Activated naive CD4-positive, alpha-beta T cell treated with Interleukin-2 at 50 U/mL for 16 hours (primary cell): ENCODE measurements at places on chromosomes 13 and 19.

- no peak for DNase-seq
These were observed 6.4 kb upstream of the KLK6 start for GRCh38 chr19:50975766-50976165.

DNA sequence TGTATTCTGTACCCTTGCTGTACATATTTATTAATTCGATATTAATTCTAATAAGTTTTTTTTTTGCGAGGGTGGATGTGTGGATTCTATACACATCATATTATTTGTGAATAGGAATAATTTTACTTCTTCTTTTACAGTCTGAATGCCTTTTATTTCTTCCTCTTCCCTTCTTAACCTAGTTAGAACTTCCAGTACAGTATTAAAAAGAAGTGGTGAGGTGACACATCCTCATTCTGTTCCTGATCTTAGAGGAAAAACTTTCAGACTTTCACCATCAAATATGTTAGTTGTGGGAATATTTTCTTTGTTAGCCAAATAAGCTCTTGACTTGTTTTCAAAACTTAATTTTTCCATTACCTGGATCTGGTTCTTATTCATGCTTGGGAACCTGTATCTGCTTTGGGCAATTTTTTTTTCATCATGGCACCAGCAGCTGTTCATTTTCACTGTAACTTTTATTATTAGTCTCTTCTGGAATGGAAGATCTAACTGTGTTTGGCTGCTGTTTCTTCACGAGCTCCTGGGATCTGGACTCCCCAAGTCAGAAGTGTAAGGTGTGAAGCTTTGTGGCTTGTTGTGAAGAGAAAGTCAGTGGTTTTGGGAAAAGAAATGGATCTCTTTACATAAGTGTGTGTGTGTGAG is 33.1 kb downstream of the RGCC start:
- no peak for DNase-seq

- DNase-seq, result no peak
These were observed 2.2 kb downstream of the PAN3 start for GRCh38 chr13:28140433-28141125.

GRCh38 chr19:52527956-52528351 is 486 bp downstream of the ZNF808 start:
- no peak for DNase-seq

- no peak for DNase-seq
These were observed 431.1 kb downstream of the EFNB2 start for GRCh38 chr13:106104281-106104901.

- no peak for DNase-seq
These were observed 578.7 kb upstream of the SLITRK1 start for GRCh38 chr13:84460989-84461388.

DNA sequence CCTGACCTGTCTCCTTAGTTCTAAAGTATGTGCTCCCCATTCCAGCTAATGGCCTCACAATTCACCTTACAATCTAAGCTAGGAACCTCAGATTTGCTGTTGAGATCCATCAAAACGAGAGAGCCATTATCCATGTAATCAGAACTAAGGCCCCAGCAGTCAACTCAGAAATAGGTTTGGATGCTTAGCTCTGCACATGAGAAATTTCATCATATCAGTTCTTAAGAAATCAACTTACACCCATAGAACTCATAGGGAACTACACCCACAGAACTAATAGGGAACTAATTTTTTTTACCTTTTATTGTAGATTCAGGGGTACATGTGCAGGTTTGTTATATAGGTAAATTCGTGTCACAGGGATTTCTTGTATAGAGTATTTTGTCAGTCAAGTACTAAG is 28.7 kb downstream of the CYSLTR2 start:
- DNase-seq, result no peak

GRCh38 chr19:1431759-1432506 is 6.3 kb upstream of the RPS15 start:
- no peak for DNase-seq

- no peak for DNase-seq
These were observed 10.4 kb downstream of the SMARCA4 start for GRCh38 chr19:10971107-10971726.

DNA sequence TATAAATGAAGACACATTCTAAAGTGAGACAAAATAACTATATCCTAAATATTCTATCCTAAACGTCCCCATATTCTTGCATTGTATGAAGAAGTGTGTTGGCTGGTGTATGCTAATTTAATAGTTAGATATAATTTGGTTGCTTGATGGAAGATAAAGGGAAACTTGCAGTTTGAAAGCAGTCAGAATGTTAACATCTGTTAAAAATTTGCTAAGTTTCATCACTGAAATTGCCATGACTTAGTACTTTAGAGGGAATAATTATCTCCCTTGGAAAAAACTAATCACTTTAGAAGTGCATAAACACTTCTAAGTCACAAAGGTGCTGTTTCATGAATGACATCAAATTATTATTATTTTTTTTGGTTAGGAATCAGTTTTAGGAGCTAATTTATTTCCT is 61.6 kb downstream of the ITGBL1 start:
- no peak for DNase-seq

GRCh38 chr19:33446330-33447293 is 73.1 kb downstream of the CEBPG start:
- no peak for DNase-seq

DNA sequence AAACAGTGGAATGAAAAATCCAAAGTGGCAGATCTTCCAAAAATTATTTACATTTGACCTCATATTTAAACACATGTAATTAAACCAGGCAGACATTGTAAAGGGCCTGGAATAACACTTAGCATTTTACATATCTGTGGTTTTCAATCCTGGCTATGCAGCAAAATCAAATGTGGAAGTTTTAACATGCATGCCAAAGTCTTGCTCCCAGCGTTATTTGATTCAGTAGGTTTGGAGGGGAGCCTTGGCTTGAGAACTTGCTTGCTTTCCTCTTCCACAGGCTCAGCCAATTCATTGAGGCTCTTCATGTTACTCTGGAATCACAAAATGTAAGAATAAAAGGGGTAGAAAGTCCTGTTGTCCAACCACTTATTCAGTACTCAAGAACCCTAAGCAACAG is 42.5 kb upstream of the INTS6 start:
- no peak for DNase-seq

DNA sequence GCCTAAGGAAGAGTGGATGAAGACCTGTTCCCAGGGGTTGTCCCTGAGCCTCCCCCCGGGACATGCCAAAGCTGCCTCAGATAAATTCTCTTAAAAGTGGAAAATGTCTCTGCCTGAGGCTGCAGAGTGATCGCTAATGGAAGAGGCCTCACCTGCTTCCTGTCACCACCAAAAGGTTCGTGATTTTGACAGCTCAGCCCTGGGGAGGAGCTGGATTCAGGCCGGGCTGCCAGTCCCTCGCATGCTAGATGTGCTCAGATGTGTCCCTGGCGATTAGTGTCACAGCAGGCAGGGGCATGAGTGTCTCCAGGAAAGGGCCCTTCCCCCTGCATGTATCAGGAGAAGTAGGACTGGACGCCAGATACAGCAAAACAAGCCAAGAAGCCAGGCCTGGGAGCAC is 626.5 kb downstream of the UQCRFS1 start:
- DNase-seq, result no peak

DNA sequence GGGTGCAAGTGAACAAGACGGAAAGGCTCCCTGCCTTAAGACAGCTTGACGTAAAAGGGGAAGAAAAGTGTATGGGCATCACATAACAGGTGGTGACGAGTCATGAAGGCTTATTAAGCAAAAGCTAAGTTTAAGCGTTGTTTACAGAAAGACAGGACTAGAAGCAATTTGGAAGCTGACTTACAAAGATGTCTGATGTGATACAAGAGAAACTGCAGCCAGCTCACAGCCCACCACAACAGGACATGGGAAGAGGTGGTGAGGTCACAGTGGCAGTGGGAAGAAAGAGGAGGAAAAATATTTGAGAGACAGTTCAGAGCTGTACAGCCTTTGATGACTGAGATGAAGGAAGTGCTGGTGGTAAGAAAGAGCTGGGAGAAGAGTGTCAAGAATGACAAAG is 181.6 kb downstream of the KLF12 start:
- no peak for DNase-seq

DNA sequence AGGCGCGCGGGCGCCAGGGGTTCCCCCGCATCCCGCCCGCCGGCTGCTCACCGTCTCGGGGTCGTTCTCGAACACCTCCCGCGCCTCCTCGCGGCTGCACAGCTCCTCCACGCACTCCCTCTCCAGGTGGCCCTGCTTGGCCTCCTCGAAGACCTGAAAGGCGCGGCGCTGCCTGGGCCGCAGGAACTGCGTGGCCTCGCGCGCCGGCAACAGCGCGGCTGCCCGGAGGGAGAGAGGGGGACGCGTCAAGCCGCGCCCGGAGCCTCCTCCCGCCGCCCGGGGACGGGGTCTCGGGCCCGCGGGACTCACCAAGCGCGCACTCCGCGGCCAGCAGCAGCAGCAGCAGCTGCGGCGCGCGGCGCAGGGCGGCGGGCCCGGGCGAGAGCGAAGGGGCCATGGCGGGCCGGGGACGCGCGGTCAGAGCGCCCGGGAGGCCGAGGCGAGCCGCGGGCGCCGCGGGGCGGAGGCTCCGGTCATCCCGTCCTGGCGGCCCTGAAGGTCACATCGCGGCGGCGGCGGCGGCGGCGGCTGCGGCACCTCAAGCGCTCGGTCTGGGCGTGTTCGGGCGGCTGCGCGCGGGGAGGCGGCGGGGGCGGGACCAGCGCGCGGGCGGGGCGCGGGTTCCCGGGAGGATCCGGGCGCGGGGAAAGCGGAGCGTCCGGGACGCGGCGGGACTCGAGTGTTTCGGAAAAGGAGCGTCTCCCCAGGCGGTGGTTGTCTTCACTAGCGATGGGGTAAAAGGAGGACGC is at the start of gene GAS6:
GAS6 (minus strand) TSS at position 553 of the 749 bp plus-strand sequence; CDS start at position 397, 156 bp downstream.
- peak; percentile 20 for DNase-seq

GRCh38 chr19:38308006-38308766 is 4.1 kb downstream of the C19orf33 start:
- no peak for DNase-seq

- DNase-seq, result no peak
These were observed 434.4 kb upstream of the NBEA start for GRCh38 chr13:34507630-34508029.

DNA sequence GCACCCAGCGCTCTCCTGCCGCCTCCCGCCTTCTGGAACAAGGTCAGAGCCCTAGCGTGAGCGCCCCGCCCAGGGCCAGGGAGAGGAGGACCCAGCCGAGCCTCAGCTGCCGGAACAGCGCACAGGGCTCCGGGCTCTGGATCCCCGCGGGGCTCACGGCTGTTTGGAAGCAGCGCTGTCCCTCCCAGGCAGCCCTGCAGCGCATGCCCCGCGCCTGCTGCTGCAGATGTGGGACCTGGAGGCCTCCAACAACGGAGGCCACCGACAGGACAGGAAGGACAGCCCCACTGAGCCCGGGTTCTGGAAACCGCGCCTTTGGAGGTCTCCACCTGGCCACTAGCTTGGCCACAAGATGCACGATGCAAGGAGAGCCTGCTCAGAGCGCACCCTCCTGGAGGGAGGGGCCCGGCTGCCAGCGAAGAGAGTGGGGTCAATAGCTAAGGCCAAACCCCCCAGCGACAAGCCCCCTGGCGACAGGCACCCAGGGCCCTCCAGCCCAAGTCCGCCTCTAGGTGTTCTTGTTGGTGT is 12.6 kb downstream of the ZSCAN18 start:
- DNase-seq, result no peak

DNA sequence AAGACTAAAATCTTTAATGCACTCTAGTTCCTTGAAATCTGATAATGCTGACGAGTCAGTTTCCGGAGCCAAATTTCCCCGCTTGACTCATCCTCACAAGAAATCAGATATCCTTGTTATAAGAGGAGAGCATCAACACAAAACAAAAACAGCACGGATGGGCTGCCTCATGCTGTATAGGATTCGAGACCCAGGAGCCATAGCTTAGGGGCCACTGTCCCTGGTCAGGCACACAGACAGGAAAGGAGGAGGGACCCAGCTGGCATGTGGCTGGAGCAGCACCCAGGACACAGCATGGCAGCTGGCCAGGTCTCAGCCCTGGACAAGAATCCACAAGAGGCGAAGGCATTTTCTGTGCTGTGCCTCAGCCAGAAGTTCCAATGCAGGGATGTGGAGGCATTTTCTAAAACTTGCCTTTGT is 110.2 kb upstream of the SPATA13 start:
- no peak for DNase-seq
